Fibroblast of the aortic adventitia (primary cell): ENCODE measurements at places on chromosomes 11 and 22.
A peak's percentile ranks its signal among the peaks of the same experiment; 100 is the strongest.

DNA sequence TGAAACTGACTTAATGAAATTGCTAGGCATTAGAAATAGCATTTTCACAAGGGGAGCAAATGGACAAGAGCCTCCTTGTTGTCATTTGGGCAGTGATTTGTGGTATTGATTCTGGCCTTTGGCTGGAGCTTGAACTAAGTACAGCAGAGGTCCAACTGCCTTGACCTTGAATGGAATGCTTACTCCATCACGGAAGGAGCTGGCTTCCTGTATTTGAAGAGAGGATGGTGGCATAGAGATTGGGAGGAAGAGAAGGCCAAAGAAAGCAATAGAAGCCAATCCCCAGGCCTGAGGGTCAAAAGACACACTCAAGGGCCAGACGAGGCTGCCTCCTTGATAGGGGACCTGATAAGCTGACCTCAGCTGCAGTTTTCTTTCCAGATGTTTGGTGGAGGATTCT lies 126.6 kb upstream of the MPPED2 start:
- no peak for DNase-seq

- no peak for DNase-seq
Measured at GRCh38 chr11:86792150-86792549, 8.2 kb upstream of the PRSS23 start.

- peak; percentile 99 for DNase-seq
Measured at GRCh38 chr11:78168539-78169477, 19.6 kb downstream of the KCTD21 start.

- DNase-seq, result peak; percentile 52
Measured at GRCh38 chr22:19891317-19892256, 36.9 kb upstream of the GNB1L start.

GRCh38 chr22:22599248-22599647 lies 40.2 kb upstream of the PRAME start:
- no peak for DNase-seq
